Activated CD4-positive, alpha-beta T cell treated with anti-CD3 and anti-CD28 coated beads, Interleukin-2, amount 10 ng/mL, durations not matched to agents 24 days and 14 days (primary cell): ENCODE measurements at places on chromosomes 4 and X. TPM values are rescaled to one million over a fixed set of nuclear protein-coding genes. Genes with fewer than 3 reads are reported as not detected.

Gene F9
- not detected in 2 replicates for total RNA-seq

Gene IL13RA1
- 0.33 and 0.36 TPM in 2 replicates for total RNA-seq

Gene SSX2B
- not detected in 2 replicates for total RNA-seq

Gene BRS3
- total RNA-seq: not detected in 2 replicates

Gene DTHD1
- 0.49 and 0.95 TPM in 2 replicates for total RNA-seq

Gene HPGD
- total RNA-seq: 1.1 and 1.4 TPM in 2 replicates

Gene RAB39B
- 9.5 and 9.9 TPM in 2 replicates for total RNA-seq

Gene FRAS1
- not detected in 2 replicates for total RNA-seq

Gene CENPI
- total RNA-seq: 14.9 and 19.4 TPM in 2 replicates

Gene SRPX2
- total RNA-seq: not detected in 2 replicates

Gene FAM53A
- 3.5 and 4.0 TPM in 2 replicates for total RNA-seq

Gene MMRN1
- total RNA-seq: not detected in 2 replicates

Gene P2RY4
- 0.21 and 0.24 TPM in 2 replicates for total RNA-seq

Gene ALAS2
- not detected in 2 replicates for total RNA-seq

Gene GEMIN8
- 16.3 and 17.1 TPM in 2 replicates for total RNA-seq

Gene SLC35A2
- 19.5 and 22.8 TPM in 2 replicates for total RNA-seq

Gene HTN1
- not detected in 2 replicates for total RNA-seq

Gene SPANXN4
- not detected in 2 replicates for total RNA-seq

Gene S100G
- not detected in 2 replicates for total RNA-seq

Gene PCDH18
- total RNA-seq: not detected in 2 replicates

Gene ZAR1
- not detected in 2 replicates for total RNA-seq

Gene SLITRK4
- total RNA-seq: not detected in 2 replicates

Gene ANTXR2
- total RNA-seq: 8.2 and 10.6 TPM in 2 replicates

Gene PARM1
- not detected in 2 replicates for total RNA-seq

Gene ZNF157
- total RNA-seq: 0.31 and 0.40 TPM in 2 replicates

Gene CDKL2
- 0.36 TPM in 1 of 2 replicates, not detected in the other for total RNA-seq

Gene CSN1S1
- not detected in 2 replicates for total RNA-seq

Gene SERPINA7
- not detected in 2 replicates for total RNA-seq

Gene KCND1
- total RNA-seq: 2.5 and 3.5 TPM in 2 replicates

Gene HSFX2
- 0.28 TPM in 1 of 2 replicates, not detected in the other for total RNA-seq

Gene FAM193A
- 29.5 and 30.1 TPM in 2 replicates for total RNA-seq

Gene SPARCL1
- total RNA-seq: not detected in 2 replicates

Gene FGG
- not detected in 2 replicates for total RNA-seq

Gene CT55
- not detected in 2 replicates for total RNA-seq

Gene UCP1
- not detected in 2 replicates for total RNA-seq

Gene PNCK
- total RNA-seq: 0.36 and 0.84 TPM in 2 replicates

Gene GDPD2
- total RNA-seq: 0.12 and 0.19 TPM in 2 replicates

Gene CXCL6
- not detected in 2 replicates for total RNA-seq

Gene CFAP99
- not detected in 2 replicates for total RNA-seq

Gene IL2
- 965 and 976 TPM in 2 replicates for total RNA-seq

Gene ARHGEF38
- total RNA-seq: not detected in 2 replicates

Gene EMCN
- not detected in 2 replicates for total RNA-seq

Gene PCDH10
- total RNA-seq: 0.07 TPM in 1 of 2 replicates, not detected in the other

Gene SMIM43
- total RNA-seq: not detected in 2 replicates

Gene DOCK11
- 27.8 and 28.6 TPM in 2 replicates for total RNA-seq

Gene TLR2
- 0.21 and 0.47 TPM in 2 replicates for total RNA-seq

Gene CYBB
- total RNA-seq: not detected in 2 replicates

Gene CXCL3
- total RNA-seq: not detected in 2 replicates

Gene CXorf49
- total RNA-seq: not detected in 2 replicates

Gene MAGEC2
- total RNA-seq: not detected in 2 replicates

Gene ARSJ
- total RNA-seq: not detected in 2 replicates

Gene NCAPG
- total RNA-seq: 46.3 and 53.4 TPM in 2 replicates

Gene CLGN
- not detected in 2 replicates for total RNA-seq

Gene STARD8
- total RNA-seq: 2.5 and 3.3 TPM in 2 replicates

Gene AMTN
- not detected in 2 replicates for total RNA-seq

Gene MAGEA1
- total RNA-seq: not detected in 2 replicates

Gene FAM47A
- total RNA-seq: not detected in 2 replicates
